ENCODE measurements at places on chromosomes 1 and 21.

GRCh38 chr1:167110586-167110985 lies 16.7 kb downstream of the STYXL2 start:
- no peak for DNase-seq

GRCh38 chr1:33762962-33763361 lies 100.9 kb upstream of the HMGB4 start:
- DNase-seq = no peak

GRCh38 chr1:100775483-100775882 lies 55.9 kb downstream of the VCAM1 start:
- no peak for DNase-seq

GRCh38 chr1:10969267-10969970 lies 43.0 kb upstream of the TARDBP start:
- no peak for DNase-seq

DNA sequence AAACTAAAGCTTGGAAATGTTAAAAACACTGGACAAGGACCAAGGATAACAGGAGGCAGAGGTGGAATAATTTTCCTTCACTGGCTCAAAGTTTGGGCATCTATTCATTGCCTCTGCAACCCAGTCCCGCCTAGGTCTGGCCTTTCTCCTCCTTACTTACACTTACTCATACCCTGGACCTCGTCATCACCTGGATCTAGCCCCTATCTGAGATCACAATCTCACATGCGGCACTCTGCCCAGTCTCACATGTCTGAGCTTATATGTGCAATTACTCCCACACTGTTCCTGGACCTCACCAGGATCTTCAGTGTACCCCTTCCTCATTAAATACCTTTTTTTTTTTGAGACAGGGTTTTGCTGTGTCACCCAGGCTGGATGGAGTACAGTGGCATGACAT lies 37.6 kb downstream of the NVL start:
- no peak for DNase-seq

- DNase-seq = no peak
These were observed 26.7 kb upstream of the CYP4X1 start for GRCh38 chr1:46996659-46997281.

DNA sequence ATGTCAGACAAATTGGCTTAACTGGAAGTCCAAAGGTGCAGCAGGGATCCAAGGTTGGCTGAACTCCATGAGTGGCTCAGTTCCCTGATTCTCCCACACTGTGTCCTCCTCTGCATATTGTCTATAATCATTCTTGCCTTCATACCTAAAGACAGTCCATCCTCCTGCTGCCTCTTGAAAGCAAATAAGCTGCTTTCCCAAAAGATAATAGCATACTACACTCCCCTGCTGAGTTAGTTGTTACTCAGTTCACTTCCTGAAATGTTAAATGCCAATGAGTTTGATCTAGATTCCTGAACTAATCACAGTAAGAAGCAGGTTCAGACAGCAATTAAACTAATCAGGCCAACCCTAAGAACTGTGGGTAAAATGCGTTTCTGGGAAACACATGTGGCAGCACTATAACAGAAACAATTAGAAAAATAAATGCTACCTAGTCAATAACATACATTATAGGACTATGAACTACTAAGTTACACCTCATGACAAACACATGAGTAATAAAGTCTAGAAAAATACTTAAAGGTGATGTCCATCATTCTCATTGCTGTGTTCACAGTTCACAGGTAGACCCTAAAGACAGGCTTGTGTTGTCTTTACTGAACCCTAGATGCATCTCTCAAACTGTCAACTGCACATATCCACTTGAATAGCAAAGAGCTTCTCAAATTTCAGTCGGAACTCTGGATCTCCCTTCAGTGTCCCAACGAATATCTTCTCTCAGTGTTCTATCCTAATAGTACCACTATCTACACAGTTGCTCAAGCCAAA lies 50.8 kb upstream of the BOLA1 start:
- no peak for DNase-seq

DNA sequence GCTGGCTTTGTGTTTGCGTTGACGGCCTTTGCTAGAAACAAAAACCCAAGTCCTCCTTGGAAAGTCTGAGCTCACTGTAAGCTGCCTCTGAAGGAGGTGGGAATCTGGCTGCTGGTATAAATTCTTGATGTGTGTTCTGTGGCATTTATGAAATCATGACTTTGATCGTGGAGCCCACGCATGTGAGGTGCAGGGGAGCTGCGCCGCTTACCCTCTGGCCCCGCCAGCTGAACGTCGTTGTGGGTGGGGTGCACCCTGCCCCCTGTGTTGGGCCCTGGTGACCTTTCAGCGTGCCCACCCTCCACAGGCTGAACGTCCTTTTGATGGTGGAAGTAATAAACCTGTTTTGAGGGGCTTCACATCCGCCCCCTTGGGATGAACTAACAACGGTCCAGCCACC lies 21.2 kb upstream of the DIP2A start:
- no peak for DNase-seq

DNA sequence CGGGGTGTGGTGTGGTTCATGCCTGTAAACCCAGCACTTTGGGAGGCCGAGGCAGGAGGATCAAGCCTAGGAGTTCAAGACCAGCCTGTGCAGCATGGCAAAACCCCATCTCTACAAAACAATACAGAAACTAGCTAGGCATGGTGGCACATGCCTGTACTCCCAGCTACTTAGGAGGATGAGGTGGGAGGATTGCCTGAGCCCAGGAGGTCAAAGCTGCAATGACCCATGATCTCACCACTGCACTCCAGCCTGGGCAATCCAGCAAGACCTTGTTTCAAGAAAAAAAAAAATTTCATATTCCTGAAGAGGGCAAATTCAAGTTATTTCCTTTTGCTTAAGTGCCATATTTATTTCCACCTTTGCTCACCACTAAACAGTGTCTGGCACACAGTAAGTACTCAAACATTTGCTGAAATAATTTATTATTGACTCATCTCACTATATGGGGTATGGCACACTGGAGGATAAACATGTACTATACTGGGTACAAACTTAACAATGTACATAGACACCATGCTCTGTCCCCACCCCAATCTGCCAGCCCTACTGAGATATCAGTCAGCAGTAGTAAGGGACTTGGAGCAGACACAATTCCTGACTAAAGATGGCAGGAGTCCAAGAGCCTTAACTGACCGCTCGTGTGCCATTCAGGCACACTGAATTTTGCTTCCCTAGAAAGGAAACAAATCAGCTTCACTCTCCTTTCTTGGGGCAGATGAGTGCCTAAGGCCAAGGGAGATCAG lies 15.5 kb downstream of the MEAF6 start:
- DNase-seq = no peak

GRCh38 chr1:184322253-184322652 lies 64.6 kb upstream of the C1orf21 start:
- DNase-seq = no peak

GRCh38 chr1:226589008-226589733 lies 40.6 kb downstream of the STUM start:
- no peak for DNase-seq

DNA sequence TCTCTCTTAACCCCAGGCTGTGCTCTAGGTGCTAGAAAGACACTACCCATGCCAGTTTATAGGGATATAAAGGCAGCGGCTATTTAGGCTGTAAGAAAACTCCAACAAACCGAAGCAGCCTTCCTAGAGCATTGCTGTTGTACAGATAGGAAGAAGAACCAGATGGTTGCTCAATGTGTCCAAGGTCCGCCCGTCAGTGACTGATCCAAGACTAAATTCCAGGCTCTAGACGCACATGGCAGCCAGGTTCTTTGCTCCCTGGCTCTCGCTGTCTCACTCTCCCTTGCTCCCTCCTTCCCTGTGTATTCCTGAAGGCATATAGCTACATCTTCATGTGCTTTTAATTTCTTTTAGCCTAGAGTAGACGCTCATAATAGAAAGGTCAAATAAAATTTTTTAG lies 303.4 kb downstream of the KIF26B start:
- DNase-seq = no peak

GRCh38 chr1:185804206-185804605 lies 70.0 kb downstream of the HMCN1 start:
- no peak for DNase-seq

- no peak for DNase-seq
These were observed 21.1 kb downstream of the C2CD2 start for GRCh38 chr21:41932576-41933312.

DNA sequence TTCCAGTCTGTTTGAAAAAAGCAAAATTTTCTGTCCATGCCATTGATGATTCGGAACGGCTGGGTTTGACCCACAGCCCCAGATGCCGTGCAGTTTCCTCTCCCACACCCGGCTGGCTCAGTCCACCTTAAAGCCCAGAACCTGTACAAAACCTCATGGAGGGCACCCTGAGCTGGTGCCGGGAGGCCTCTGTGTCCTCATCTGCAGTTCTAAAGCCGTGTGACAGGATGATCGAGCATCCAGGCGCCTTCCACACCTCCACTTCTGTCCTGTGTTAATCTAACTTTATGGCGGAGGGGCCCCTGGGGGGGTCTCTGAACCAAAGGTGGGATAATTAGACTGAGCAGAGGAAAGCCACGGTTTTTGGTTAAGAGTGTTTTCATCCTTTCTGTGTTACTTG lies 49.6 kb downstream of the SLC37A1 start:
- no peak for DNase-seq

DNA sequence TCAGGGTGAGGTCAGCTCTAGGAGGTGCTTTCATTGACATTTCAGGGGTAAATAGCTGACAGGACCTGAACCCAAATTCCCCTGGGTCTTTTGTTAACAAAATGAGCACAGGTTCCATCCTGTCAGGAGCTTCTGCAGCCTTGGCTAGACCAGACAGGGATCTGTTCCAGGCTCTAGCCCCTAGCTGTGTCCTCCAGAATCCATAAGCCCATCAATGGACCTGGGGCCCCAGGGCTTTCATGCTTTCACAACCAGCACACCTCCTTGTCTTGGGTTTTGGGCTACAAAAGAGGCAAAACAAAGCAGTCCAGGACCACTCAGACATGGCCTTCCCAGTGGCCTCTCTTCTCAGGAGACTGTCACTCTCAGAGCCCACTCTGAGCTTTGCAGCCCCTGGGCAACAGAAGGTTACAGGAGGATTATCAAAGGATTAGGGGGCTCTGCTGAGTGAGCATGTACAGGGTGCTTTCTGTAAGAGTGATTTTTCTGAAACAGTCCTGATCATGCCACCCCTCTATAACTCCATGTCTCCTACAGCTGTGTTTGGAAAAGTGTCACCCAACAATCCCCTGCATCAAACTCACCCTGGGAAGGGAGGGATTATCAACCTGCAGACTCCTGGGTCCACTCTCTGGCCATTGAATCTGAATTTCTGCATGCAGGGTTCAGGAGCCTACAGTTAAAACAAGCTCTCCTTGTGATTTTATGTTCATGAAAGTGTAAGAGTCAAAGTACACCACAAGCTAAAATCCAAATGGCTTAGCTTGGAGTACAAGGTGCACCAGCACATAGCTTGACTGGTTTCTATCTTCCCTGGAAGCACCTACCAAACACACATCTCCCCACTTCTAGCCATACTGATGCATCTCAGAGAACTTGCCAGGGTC lies 67.7 kb upstream of the GCLM start:
- no peak for DNase-seq

DNA sequence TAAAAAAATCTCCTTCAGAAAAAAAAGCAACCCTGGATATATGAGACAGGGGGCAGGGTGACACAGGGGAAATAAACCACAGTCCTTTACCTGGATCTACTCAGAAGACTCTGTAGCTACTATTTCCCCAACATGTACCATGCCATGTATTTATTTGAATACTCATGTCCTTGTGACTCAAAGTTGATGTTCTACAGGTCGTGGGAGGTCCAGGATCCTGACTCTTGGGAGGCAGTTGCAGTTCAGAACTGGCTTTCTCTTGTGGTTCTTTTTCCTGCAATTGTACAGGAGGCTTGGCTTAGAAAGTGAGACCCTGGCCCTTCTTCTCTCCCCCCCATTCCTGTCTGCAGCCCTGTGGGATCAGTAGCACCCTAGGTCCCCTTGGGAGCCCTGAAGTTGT lies 5.8 kb upstream of the IL24 start:
- DNase-seq = no peak

DNA sequence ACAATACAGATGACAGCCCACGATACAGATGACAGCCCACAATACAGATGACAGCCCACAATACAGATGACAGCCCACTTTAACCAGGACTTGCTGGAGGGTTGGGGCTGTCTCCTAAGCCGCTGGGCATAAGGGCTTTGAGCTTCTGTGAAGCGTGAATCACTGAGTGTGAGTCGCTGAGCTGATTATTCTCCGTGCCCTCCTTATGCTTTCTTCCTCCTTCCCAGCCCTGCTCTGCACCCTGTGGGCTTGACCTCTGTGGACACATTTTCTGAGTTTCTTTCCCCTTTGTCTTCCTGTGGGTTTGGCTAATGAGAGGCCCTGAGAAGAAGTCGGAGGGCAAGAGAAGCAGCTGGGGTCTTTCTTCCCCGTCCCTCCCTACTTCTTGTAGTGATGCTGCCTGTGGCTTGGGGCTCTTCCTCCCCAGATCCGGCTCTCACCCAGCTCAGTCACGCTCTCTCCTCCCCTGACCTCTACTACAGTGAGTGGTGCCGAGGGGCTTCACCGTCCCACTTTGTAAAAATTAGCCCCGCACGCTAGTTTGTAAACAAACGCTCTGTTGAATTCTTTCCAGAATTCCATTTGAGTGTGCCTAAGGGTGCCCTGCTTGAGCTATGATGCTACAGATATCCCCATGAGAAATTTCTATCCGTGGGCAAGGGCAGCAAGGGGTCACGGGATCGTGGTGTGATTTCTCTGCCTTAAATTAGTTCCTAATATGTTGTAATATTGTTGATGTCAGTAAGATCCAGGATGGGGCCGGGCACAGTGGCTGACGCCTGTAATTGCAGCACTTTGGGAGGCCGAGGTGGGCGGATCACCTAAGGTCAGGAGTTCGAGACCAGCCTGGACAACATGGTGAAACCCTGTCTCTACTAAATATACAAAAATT lies 46.4 kb upstream of the SOD1 start:
- DNase-seq = no peak

DNA sequence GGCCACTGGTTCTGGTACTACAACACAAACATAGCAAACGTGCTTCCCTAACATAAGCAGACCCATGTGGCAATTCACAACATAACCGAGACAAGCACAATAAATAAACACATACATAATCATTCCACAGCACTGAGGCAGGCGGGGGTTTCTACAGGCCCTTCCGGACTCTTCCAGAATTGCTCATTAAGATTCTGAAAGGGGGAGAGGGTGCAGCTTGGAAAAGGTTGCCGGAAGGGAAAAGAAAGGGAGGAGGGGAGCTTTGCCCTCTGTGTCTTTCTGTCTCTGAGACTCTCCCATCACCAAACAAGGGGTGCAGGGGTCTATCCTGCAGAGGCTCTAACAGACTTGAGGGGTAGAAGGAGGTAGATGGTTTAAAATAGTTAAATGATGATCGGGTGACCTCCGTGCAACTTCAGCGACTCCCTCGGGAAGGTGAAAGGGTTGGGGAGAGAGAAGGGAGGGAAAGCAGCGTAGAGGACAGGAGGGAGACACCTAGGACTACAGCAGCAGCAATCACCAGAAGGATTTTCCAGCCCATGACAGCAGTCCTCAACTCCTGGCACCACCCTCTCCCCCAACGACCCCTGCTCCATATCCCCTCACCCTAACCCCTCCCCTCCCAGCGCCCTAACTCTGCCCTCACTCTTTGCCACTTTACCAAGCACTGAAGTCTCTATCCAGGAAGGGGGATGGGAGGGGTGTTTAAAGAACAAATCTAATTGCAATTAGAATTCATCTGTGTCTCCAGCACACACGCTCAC lies 365.5 kb upstream of the ESRRG start:
- DNase-seq = no peak

Data from NCI-H1436 (cell line).